Activated CD4-positive, alpha-beta T cell treated with anti-CD3 and anti-CD28 coated beads for 36 hours (primary cell): ENCODE measurements at places on chromosomes 12 and 14.

GRCh38 chr12:119088685-119089379, 89.9 kb upstream of the HSPB8 start:
- DNase-seq, result no peak

DNA sequence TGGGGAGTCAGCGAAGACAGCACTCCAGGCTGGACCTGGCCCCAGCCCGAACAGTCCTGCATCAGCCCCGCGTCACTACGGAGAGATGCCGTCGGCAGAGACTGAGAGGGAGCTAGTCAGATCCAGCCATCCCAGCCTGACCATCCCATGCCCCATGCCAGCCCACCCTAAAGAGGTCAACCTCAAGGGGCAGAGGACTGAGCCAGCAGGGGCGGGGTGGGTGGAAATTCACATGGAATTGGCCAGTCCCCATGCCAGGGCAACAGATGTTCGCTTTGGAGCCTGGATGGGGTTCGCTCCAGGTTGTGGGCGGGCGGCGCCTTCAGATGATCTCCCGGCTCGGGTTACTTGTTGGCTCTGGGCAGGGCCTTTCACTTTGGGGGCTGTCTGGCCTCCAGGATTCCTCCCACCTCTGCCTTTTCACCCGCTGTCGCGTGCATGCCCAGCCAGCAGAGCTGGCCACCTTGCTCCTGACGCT, 154.3 kb downstream of the TSPAN9 start:
- no peak for DNase-seq

DNA sequence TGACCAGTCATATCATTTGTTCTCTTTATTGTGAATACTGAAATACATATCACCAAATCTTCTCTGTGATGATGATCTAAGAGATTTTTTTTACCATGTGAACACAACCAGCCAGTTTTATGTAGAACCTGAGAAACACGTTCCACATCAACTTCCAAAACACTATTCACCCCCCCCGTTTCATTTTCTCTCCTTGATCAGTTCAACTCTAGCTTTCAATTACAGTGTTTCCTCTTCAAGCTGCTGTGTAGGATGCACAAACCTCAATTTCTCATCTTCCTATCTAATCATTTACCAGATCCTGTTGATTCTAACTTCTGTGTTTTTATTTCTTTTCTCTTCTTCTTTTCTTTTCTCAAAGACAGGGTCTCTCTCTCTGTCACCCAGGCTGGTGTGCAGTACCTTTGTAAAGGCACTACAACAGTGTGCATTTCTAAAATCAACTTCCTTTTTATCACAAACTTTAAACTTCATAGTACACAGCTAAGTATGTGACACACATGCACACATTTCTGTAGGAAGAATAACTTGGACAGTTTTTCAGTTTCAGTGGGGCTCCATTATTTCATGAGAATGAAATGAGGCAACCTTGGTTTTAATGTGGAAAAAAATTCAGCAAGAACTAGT, 149.9 kb upstream of the FBXO33 start:
- DNase-seq, result no peak

DNA sequence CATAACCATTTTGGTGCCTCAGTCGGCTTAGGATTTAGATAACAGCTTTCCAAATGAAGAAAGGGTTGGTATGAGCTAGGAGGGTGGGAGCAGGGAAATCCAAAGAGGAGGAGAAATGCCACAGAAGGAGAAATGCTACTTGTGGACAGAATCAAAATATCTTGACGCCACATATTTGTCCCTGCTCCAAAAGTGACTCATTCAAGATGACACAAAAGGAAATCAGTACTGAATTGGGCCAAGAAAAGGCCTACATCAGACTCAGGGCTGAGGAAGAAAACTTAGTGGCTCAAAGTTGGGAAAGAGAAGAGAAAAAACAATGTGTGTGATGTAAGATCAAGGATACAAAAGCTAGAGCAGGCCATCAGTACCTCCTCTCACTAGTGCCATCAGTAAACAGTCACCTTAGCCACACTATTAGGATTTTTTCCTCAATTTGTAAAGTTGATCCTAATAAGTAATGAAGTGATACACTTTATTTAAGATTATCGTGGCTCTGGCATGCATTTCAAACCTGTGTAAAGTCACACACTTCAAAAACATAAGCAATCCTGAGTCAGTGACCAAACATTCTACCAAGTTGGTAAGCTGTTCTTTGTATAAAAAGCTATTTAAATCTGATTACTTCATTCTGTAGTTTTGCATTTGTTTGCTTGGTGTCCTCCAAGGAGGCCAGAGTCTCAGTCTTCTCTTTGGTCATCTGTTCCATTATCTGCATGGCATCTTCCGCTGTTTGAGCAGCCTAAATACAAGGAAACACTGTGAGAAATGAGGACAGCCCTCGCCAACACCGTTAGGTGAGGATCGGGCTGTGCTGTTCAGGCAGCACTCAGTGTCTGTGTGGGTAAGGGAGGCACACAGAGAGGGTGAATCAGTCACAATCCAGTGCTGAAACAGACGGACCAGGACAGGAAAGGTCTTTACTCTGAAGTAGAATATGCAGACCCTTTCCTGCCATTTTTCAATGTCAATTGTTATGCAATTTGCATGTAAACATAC, 52.6 kb upstream of the VPS33A start:
- DNase-seq, result no peak

GRCh38 chr12:121581686-121582429, 1.0 kb upstream of the KDM2B start:
- DNase-seq, result no peak

DNA sequence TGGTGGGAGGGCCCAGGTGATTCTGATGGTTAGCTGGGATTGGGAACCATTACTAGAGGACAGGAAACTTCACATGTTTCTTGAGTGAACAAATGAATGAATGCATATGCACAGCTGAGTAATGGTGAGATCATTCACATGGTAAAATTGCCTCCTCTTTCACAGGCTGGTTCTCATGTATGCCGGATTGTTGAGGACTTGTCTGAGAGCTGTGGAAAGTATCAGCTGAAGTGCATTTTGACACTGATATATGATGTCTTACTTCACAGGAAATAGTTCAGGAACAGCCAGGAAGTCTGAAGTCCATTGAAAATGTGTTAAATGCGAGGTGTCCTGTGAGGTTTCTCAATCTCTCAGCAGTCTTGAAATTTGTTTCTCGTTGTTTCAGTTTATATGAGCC, 77.6 kb upstream of the DACT1 start:
- DNase-seq, result no peak

DNA sequence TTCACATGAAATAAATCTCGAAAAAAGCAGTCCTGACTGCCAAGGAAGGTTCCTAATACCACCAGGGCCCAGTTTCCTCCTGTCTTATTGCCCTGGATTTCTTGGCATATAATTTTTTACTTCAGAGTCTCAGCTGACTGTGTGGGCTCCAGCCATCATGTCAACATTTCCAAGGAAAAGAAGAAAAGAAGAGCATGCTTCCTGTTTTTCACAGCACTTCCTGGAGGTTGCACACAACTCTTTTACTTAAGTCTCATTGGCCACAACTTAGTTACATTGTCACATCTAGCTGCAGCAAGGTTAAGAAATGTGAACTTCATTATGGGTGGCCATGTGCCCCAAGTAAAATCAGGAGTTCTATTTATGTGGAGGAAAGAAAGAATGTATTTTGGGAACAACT, 24.3 kb downstream of the DACT1 start:
- no peak for DNase-seq

DNA sequence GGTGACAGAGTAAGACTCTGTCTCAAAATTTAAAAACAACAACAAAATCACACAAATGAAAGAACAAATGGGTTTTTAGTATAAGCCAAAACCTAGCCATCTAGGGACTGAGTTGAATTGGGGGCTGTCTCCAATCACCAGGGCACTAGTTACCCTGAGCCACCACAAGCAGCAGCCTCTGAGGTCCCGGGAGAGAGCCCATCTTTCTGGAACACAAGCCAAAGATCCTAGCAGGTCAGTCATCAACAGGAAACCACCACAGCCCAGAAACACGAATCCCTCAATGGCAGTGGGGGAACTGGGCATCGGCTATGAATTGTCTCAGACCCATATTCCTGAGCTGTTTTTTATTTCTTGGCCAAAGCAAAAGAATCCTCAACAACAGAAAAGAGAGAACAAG, 75.3 kb downstream of the KDM2B start:
- DNase-seq, result no peak

- no peak for DNase-seq
Measured at GRCh38 chr14:57266065-57266464, 2.6 kb downstream of the EXOC5 start.

DNA sequence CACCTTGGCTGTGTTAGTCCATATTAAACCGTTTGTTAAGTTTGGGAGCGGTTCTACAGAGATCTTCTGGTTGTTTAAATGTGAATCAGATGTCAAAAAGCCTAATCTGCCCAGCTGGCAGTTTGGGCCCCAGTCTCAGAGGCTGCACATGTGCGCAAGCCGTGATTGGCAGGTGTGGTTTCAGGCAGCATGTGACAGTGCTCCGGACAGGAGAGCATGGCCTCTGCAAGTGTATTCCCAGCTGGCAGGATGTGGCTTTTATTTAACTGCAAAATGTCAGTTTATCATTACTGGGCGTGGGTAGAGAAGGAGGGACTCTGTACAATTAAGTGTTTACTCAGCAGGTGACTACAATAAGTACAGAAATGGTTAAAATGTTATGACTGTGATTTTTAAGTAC, 77.5 kb downstream of the PELI2 start:
- DNase-seq, result peak; percentile 61

DNA sequence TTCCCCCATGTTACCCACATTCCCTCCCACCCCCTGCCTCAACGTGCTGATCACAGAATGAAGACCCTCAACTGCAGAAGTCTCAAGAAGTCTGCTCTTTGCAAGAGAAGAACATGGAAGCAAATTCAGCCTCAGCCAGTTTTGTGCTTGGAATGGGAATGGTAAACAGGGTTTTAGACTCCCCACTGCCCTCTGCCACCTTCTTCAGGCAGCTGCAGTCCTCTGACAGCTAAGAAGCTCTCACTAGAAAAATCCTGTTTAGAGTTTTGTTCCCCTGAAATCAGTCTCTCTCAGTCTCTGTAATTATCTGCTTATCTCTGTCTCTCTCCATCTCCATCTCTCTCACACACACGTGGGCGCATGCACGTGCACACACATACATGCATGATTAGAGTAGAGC, 85.4 kb downstream of the CRACR2A start:
- no peak for DNase-seq

- peak; percentile 44 for DNase-seq
Measured at GRCh38 chr14:58488550-58488949, 61.0 kb downstream of the KIAA0586 start.

DNA sequence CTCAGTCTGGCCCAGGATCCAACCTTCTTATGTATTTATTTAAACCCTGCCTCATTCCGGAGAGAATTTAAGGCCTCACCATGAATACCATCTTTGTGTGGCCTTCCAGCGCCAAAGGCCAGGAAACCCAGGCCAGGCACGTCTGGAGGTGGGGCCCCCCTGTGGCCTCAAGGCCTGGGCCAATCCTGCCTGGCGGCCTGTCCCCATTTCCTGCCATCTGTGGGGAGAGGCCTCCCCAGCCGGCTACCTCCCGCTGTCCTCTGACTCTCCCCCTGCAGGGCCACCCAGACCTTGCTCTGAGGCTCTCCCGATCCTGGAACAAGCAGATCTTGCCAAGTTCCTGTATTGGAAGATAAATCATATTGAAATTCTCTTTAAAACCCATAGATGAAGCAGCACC, 37.4 kb upstream of the MEG3 start:
- no peak for DNase-seq

DNA sequence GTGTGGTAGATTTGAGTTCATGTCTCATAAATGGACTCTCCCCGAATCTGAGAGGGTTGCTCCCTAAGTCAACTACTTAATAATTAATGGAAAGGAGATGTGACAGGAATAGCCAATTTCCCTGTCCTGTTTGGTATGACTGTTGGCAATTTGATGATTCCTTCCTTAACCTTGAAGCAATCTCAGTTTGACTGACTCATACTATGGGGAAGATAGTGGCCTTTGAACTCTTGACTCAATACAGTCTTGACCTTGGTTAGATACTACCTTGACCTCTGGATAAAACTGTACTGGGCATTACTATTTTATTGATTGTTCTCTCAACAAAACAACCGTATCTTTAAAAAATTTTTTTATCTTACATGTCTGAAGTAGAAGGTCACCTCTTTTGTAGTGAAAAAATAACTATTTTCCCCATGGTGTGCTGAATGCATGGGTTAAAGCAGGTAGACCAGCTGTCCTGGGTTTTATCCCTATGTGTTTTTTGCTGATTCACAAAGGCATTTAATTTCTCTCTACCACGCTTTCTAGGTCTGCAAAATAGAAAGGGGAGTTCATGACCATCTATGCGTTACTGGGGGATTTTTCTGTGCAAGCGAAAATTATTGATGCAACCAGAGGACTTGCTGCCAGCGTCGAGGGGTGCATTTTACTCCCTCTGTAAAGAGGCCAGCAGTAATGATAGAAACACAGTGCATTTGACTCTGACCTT, 80.1 kb downstream of the ETV6 start:
- no peak for DNase-seq

GRCh38 chr12:88507270-88507669, 73.0 kb downstream of the KITLG start:
- no peak for DNase-seq

DNA sequence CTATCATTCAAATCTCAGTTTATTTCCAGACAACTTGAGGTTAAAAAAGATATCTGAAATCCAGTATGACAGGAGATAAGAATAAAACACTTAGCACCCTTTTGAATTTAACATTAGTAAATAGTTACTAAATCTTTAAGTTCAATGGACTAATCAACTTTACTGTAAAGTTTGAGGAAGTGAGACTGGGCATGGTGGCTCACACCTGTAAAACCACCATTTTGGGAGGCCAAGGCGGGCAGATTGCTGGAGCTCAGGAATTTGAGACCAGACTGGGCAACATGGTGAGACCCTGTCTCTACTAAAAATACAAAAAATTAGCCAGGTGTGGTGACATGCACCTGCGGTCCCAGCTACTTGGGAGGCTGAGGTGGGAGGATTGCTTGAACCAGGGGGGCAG, 40.3 kb upstream of the CERS5 start:
- DNase-seq, result no peak

GRCh38 chr12:129659961-129660622, 243.7 kb downstream of the TMEM132D start:
- no peak for DNase-seq

DNA sequence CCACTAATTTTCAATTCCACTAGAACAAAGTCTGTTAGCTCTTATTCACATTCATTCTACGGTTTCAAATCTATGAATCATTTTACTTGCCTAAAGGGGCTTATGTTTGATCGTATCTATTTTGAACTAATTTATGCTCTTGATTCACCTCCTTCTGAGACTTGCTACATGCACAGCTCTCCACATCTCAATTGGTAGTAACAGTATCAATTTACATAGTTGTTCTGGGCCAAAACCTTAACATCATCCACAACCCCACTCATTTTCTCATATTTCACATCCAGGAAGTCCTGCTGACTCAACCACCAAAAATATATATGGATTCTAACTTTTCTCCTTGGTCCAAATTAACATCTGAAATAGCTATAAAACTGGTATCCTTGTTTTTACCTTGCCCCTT, 208.6 kb downstream of the RASSF9 start:
- DNase-seq, result no peak
